Activated CD8-positive, alpha-beta memory T cell treated with anti-CD3 and anti-CD28 coated beads for 1 hour (primary cell): ENCODE measurements at places on chromosomes 4 and X.

DNA sequence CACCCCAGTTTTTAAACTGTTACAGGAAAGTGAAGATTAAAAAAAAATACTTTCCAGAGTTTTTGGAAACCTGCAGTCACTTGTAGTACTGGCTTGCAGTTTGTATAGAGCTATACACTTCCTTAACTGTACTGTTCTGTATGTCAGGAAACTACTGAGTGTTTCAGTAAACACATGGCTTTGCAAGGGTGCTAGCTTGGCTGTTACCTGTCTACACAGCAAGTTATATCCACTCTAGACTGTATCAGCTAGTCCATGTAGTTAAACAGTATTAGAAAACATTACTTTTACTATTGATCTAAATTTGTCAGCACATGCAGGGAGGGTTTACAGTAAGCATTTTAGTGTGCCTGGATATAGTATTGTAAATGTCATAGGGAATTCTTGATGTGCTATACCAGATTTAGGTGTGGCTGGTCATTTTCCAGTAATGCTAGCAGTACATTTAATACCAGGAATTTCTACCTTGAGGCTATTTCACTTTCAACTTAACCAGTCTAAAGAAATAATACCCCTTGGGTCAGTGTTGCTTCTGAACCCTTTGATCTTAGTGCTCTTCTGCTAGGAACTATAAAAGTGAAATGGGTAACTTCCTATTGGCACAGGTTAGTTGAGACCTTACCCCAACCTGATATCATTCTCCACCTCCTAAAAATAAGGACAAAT is 192.3 kb upstream of the ANKRD50 start:
- DNase-seq = no peak

- no peak for DNase-seq
Measured at GRCh38 chr4:76687746-76688448, 210.0 kb downstream of the SOWAHB start.

GRCh38 chr4:168167714-168168284 is 75.5 kb downstream of the ANXA10 start:
- DNase-seq = no peak

- no peak for DNase-seq
Measured at GRCh38 chr4:7759635-7760034, 180.0 kb downstream of the AFAP1 start.

DNA sequence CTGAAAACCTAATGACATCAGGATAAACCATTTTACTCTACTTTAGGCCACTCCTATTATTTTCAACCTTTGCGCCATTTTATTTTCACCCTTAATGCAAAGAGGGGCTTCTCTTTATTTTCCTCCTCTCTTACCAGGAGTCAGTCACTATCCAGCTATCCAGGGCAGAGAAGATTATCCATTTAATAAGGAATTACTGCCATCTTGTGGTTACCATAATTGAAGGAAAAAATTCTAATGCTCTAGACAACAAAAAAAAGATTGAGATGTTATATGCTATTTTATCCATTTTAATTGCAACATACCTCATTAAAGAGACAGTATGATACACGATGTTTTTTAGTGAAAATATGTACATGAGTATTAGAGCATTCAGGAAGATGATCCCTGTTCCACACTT is 514.5 kb upstream of the FAM241A start:
- no peak for DNase-seq

GRCh38 chr4:83370640-83370906 is 35.9 kb upstream of the HPSE start:
- no peak for DNase-seq

- DNase-seq = no peak
Measured at GRCh38 chr4:3269991-3270611, 21.1 kb downstream of the MSANTD1 start.

DNA sequence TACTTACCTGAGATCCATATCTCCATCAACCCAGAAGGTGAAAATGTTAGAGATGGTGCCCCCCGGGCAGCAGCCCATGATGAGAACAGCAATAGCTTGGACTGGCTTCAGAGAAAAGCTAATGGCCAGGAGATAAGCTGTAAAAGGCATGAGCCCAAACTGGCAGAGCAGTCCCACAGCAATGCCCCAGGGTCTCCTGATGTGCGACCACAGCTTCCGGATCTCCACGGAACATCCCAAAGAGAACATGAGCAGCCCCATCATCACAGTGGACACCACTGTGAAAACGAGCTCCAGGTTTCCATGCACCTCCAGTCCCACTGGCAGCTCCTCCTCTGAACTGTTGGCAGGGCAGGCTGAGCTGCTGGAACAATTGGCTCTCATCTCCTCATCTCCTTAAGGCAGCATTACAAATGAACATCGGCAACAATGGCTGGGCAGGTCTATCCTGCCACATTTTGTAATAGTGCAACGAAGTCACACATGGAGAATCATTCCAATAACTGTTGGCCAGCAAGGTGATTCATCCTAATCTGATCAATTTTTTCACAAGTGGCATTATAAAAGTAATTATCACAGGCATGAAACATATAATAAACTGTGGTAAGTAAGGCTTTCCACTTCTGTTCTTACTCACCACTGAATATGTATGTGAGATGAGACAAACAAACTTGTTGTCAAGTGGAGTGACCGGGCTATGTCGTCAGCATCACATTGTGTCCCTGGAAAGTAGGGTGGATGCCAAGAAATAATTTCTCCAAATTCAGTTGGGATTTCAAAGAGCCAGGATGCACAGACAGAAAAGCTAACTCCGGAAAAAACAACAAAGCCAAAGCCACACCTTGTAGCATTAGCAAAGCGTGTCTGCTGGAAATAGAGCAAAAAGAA is at the start of gene SLC10A6:
TSS of gene SLC10A6 (minus strand) at position 653 of the 888 bp plus-strand sequence. CDS start at position 384, 269 bp downstream.
- no peak for DNase-seq

GRCh38 chr4:72022553-72022952 is 9.2 kb upstream of the NPFFR2 start:
- no peak for DNase-seq

DNA sequence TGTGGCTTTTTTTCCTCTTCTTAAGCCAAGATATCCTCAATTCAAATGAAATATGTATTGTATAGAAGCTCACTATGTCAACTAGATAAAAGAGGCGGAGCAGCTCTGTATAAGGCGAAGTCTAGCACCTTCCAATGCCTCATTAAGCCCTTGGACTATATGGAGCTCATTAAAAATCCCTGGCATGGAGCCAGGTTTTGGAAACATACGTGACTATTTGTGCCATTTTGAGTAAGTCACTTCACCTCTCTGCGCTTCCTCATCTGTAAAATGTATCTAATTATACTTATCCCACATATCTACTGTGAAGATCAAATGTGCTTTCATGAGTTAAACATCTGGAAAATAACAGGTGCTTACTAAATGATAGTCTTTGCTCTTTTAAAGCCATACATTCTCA is 57.2 kb downstream of the YIPF6 start:
- no peak for DNase-seq

DNA sequence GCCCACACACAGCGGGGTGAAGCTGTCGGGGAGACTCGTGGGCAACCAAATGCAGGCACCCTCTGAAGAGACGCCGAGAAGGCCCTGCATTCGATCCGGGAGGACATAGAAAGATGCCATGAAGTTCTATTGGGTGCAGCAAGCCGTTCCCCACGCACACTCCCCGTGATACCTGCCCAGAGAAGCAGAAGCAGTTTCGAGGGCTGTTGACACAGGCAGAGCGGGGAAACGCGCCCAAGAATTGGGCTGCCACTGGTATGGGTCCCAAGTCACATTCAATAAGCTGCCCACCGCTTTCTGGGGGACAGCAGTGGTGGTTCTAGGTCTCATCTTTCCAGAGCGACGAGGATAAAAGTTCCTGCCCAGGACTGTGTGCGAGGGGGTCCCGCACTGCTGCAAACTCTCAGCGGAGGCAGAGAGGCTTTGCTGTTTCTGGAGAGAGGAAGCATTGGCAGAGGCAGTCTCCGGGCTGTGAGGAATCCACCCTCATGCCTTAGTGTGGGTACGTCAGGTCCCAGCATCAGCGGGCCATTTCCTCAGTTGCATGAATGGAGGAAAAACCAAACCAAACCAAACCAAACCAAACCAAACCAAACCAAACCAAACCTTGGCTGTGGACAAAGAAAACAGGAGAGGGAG is 10.1 kb downstream of the PITX2 start:
- DNase-seq = no peak

GRCh38 chr4:84647312-84647884 is 64.5 kb downstream of the CDS1 start:
- DNase-seq = no peak

GRCh38 chr4:87524456-87524855 is 4.7 kb downstream of the SPARCL1 start:
- DNase-seq = no peak

- DNase-seq = no peak
Measured at GRCh38 chr4:20254511-20255250, 3.0 kb downstream of the SLIT2 start.

GRCh38 chrX:4005281-4005680 is 291.8 kb upstream of the PRKX start:
- DNase-seq = no peak

GRCh38 chr4:155759372-155760252 is 791 bp downstream of the GUCY1B1 start:
- DNase-seq = no peak

GRCh38 chr4:54930226-54930625 is 195.2 kb downstream of the KDR start:
- no peak for DNase-seq

GRCh38 chr4:151013491-151013890 is 1.6 kb downstream of the LRBA start:
- no peak for DNase-seq

GRCh38 chr4:60744767-60745166 is 455.4 kb upstream of the ADGRL3 start:
- DNase-seq = no peak
